Kidney epithelial cell (primary cell): ENCODE measurements at places on chromosomes 16 and 17.

GRCh38 chr16:1002399-1003166, 21.0 kb downstream of the SOX8 start:
- DNase-seq: peak; percentile 52

DNA sequence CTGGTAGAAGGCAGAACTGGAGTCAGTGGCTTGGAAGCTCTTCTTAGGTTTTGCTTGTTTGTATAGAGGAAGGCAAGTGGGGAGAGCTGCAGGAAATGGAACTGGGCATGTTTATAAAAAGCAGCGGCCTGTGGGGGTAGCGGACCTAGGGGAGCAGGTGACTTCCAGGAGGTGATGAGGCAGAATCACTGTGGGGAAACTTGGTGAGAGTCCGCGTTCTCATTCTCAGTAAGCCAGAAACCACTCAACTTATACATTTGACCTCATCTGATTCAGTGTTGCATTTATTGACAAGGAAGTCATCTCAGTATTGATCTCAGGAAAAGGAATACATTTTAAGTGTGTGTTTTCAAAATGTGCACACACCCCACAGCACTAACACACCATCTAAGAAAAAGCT, 299.8 kb downstream of the CNTNAP4 start:
- no peak for DNase-seq

GRCh38 chr17:73749928-73750605, 105.8 kb upstream of the SDK2 start:
- no peak for DNase-seq

- DNase-seq: no peak
Measured at GRCh38 chr17:64784353-64785010, 122.4 kb upstream of the SMURF2 start.

DNA sequence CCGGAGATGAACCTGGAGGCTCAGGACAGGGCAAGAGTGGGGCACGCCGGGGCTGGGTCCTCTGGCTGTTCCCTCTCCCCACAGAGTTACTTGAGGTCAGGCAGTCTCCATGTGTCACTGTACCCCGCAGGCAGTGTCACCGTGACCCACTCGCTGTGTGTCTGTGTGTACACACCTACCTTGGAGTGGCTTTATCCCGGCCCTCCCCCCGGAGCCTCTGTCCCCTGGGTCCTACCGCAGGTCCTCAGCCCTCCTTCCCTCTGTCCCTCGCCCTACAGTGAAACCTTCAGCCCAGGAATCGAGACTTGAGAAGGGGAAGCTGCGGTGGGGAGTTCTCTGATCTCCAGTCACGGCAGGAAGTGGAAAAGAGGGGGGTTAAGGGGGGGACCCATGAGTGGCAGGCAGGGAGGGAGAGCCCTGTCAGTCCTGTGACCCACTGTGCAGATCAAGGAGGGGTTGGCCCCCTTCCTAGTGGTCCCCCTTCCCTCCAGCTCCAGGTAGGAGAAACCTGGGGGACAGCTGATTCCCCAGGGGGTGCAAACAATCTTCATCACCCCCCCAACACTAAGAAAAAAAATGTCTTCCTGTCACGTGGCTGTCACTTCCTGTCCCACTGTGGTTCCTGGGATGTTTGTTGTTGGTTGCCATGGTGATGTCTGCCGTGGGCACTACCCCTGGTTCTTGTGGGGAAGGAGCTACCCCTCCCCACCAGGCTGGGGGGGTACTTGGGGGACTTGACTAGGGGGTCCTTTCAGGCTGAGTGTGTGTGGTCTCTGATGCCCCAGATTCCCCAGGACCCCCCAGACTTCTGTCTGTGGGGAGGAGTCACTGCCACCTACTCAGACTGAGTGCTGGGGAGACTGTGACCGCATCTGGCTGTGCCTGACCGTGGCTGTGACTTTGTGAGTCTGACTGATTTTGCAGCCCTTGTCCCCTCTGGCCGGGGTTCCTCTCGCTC, 13.7 kb downstream of the RARA start:
- no peak for DNase-seq

DNA sequence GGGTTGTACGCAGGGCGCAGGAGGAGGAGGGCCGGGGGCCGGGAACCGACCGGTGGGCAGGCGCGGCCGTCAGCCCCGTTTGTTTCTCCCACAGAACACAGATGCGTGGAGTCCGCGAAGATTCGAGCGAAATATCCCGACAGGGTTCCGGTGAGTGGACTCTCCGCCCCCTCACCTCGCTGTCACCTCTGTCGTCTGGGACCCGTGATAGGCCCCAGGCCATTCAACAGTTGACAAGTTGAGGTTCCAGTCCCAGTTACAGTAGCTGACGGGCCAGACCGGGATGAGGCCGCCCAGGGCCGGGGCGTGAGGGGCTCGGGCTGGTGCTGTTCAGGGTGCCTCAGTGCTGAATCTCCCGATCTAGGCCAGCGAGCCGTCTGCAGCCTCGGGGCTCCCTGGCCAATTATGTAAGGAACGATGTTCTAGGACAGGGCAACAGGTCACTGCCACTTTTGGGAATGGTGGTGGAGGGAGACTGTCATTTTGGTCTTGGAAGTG, 628 bp downstream of the GABARAPL2 start:
- no peak for DNase-seq

GRCh38 chr16:31118223-31119155, 1.0 kb downstream of the KAT8 start:
- no peak for DNase-seq

GRCh38 chr16:24983561-24983960, 31.6 kb downstream of the ARHGAP17 start:
- DNase-seq: no peak
